ENCODE measurements at places on chromosomes 13 and 19. TPM values are rescaled to one million over a fixed set of nuclear protein-coding genes. Genes with fewer than 3 reads are reported as not detected.

DNA sequence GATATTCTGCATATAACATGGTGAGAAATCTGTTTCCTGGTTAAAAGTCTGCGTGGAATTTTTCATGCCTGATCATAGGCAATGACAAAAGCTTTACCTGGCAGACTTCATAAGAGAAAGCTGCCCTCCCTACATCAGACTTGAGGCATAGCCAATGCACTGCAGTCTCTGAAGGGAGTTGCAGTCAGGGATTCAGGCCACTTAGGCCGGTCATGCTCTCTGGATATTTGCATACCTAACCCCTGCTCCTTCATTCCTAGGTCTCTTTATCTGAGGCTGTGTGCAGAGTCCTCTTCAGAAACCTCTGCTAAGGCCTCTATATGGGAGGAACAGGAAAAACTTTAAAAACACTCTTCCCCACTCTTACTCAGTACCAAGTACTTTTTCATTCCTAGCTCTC is 287.4 kb downstream of the PCDH17 start:
- DNase-seq, result no peak

DNA sequence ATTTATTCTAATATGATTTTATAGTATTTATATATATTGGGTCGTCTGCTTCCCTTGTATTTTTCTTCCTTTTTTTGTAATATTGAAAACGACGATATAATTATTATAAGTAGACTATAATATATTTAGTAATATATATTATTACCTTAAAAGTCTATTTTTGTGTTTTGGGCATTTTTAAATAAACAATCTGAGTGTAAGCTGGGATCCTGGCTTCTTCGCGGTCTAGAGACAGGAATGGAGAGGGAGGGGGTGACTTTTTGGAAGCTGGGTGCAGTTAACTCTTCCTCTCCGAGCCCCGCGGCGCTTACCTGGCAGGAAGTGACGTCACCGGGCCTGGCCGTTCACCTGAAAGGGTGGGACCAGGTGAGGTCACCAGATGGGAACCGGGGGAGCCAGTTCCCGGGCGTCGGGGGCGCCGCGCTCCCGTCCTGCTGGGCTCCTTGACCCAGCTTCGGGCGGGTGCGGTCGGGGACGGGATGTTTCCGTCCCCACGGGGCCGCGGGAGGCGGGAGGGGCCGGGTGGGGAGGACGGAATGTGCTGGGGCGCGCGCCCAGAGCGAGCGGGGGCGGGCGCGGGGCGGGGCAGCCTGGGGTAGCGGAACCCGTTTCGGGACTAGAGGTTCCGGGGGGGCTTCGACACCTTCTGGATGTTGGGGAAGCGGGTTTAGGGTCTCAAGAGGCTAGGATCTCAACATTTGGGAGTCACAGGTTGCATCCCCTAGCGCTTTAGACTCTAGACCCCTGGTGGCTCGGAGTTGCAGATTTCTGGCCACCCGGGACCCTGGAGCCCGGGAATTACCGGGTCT is 2.8 kb downstream of the ZFP36 start:
- DNase-seq, result no peak

DNA sequence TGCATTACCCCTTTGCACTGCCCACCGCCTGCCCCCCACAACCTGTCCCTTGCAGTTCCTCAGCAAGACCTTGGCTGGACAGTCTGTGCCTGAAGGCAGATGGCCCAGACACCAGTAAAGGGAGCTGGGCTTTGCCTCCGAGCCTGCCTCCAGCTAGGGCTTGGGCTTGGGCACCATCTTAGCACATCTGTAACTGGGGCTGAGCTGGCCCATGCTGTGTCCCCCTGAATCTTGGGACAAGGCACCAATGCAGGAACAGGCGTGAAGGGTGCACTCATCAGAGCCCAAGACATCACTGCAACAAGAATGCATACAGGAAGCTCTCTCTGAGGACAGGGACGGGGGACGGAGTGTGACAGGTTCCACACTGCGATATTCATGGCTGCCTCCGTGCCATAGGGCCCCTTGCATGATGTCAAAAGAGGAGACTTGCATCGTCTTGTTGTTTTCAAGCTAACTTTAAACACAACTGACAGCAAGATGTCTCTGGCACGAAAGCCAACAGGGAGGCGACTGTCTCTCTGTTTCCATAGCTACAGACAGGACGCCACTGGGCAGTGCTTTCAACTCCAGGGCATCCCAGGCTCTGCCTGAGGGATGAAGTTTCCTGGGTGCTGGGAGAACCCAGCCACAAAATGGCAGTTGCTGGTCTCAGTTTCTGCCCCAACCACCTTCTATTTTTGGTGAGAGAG is 8.7 kb upstream of the CHST8 start:
- DNase-seq, result no peak

- DNase-seq, result no peak
Measured at GRCh38 chr19:13366529-13367143, 139.6 kb downstream of the CACNA1A start.

- DNase-seq, result no peak
Measured at GRCh38 chr13:52975161-52975560, 53.5 kb upstream of the OLFM4 start.

DNA sequence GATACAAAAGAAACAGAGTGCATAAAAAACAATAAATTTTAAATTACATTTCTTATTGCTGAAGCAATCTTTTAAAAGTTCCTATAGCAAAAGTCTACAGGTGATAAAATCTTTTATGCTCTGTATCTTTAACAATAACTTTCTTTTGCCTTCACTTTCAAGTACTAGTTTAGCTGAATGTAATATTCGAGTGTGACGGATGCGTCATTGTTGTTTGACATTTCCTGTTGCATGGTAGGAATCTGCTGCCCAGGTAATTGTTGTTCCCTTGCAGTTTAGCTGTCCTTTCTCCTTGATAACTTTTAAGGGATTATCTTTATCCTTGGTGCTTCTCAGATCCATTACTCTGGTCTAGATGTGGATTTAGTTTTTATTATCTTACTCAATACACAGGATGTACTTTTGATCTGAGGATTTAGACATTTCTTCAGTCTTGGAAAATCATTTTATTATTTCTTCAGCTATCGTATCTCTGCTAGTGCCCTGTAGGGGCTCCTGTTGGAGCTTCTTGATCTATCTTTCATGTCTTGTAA is 2.1 kb upstream of the CPB2 start:
- DNase-seq, result no peak

GRCh38 chr13:24233351-24233901 is 72.9 kb downstream of the SPATA13 start:
- no peak for DNase-seq

DNA sequence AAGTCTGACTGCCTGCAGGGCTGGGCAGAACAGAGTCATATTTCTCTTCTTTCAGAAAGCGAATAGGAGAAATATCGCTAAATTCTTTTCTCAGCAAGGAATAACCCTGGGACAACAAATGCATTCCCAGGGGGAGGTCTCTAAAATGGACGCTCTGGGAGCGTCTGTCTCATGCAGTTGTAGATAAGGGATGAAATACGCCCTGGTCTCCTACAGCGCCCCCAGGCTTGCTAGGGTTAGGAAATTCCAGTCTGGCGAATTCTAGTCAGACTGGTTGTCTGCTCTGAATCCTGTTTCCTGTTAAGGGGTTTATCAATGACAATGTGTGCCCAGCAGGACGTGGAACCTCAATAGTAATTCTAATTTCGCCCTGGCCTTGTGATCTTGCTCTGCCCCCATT is 1214.1 kb downstream of the DIAPH3 start:
- DNase-seq, result no peak

GRCh38 chr13:21326155-21327031 is 132.7 kb downstream of the ZDHHC20 start:
- no peak for DNase-seq

DNA sequence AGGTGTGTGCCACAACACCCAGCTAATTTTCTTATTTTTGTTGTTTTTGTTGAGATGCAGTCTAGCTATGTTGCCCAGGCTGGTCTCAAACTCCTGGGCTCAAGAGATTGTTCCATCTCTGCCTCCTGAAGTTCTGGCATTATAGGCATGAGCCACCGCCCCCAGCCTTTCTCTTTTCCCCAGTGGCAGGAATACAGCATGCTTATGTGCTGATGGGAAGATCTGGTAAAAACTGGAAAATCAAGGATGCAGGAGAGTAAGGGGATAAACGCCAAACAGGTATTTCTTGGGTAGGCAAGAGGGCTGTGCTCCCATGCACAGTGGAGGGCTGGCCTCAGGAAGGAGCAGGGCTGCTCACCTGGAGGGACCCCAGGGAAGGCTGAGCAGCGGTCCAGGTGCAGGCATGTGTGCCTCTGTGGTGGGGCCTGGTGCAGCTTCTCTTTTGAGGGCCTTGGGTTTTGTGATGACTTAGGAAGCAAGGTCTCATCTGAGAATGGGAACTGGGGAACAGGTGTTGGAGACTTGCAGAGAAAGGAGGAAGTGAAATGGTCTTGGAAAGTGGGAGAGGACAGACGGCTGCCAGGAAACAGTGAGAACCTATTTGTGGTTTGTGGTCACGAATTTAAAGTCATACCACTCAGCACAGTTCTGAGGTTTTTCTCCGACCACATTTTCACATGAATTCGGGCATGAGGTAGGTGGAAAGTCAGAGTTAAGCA is 106.5 kb downstream of the TEX26 start:
- DNase-seq, result no peak

- peak; percentile 73 for DNase-seq
Measured at GRCh38 chr13:97141564-97142005, 80.5 kb upstream of the MBNL2 start.

DNA sequence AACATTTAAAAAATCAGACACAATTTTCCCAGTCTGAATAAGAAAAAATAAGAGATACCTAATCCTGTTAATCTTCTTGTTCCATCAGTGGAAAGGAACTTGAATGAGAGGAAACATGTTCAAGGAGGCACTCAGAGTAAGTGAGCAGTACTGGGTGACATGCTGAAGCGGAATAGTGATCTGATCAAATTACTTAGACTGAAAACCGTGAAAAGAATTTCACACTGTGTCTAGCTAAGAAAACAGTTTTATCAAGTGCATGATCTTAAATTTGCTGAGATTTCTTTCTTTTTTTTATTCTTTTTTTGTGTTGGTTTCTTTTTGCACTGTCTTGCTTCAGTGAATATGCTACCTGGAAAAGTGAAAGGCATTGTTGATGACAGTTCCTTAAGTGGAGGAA is 249.5 kb upstream of the SLC10A2 start:
- DNase-seq, result no peak

- no peak for DNase-seq
Measured at GRCh38 chr19:15779756-15780476, 7.5 kb upstream of the OR10H5 start.

GRCh38 chr19:45547965-45548609 is 36.5 kb downstream of the OPA3 start:
- DNase-seq, result no peak

DNA sequence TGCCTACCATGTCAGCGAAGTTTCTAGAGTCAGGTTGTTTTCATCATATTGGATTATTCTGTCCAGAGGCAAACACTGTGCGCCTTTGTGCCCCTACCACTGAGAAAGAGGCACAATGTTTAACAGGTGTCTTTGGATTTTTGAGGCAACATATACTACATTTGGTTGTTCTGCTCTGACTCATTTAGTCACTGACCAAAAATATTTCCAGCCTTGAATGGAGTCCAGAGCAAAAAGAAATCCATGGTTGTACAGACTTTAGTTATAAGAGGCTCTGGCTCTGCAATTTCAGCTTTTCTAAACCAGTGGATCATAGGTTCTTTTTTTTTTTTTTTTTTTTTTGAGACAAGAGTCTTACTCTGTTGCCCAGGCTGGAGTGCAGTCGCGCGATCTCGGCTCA is 35.7 kb downstream of the LACC1 start:
- DNase-seq, result no peak

GRCh38 chr19:1354970-1355567 is 28.6 kb upstream of the NDUFS7 start:
- DNase-seq, result no peak

GRCh38 chr19:4693471-4694121 is 23.5 kb upstream of the MYDGF start:
- no peak for DNase-seq

DNA sequence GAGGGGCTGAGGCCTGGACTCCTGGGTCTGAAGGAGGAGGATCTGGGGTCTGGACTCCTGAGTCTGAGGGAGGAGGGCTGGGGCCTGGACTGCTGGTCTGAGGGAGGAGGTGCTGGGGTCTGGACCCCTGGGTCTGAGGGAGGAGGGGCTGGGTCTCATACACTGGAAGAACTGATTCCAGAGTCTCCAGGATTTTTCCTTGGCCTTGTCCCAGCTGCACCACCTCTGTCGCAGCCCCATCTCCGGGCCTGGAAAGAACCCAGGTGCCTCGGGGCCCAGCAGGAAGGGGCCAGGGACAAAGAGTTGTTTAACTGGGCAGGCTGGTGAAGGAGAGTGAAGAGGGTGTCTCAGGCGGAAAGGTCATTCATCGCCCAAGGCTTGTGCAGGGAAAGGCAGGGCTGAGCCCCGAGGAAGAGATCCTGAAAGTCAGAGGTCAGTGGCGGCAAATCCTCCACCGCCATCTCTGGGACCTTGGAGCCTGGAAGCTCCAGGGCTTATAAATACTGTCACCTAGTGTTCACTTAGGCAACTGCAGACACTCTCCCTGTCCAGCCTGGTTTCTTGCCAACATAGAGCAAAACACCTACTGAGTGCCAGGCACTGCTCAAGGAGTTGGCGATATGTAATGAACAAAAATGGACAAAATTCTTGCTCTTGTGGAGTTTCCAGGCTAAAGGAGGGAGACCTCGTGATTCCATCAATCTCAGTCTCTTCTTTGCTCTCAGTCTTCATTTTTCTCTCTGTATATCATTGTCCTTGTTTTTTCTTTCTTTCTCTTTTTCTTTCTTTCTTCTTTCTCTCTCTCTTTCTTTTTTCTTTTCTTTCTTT is 4.4 kb upstream of the KCNN4 start:
- DNase-seq, result no peak

- DNase-seq, result no peak
Measured at GRCh38 chr13:44259045-44260027, 114.3 kb upstream of the SERP2 start.

- no peak for DNase-seq
Measured at GRCh38 chr19:17127671-17128070, 52.1 kb downstream of the MYO9B start.

GRCh38 chr19:32599736-32600157 is 18.8 kb downstream of the PDCD5 start:
- DNase-seq, result peak; percentile 22

- DNase-seq, result no peak
Measured at GRCh38 chr13:67106502-67107057, 123.6 kb downstream of the PCDH9 start.

DNA sequence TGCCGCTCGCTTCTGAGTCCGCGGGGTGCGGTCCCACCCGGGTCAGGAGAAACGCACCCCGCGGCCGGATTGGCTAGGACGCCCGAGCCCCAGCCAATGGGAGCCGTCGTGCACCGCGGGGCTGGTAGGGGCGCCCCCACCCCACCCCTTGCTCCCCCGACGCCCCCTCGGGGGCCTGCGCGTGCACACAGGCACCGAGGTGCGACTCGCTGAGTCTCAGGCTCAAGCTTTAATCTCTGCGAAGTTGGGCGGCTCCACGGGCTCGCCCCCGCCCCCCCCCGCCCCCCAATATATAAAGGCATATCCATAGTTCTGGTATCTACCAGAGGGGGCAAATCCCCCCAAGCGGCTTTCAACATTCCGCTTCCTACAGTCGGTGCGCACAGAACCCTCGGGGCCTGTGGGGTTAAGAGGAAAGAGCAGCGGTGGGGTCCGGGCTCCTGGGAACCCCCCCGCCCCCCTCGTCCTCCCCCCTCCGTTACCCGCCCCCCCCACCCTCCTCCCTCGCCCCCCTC is at the start of gene COX6B2:
COX6B2 (minus strand) TSS at position 22 of the 515 bp plus-strand sequence. CDS start 198 bp downstream, outside the sequence.
- DNase-seq, result no peak

Gene FXYD1
- not detected for total RNA-seq

Gene SLC15A1
- total RNA-seq, result 1.2 TPM

Gene ZNF540
- total RNA-seq, result 0.22 TPM

Gene PCDH9
- 0.40 TPM for total RNA-seq

Gene CCL25
- not detected for total RNA-seq

Gene GARIN5A
- 0.69 TPM for total RNA-seq

Gene STOML3
- total RNA-seq, result not detected

Gene CBY2
- not detected for total RNA-seq

Gene KBTBD7
- total RNA-seq, result 1.4 TPM

Gene PTPRH
- total RNA-seq, result 1.1 TPM

Gene ZNF729
- total RNA-seq, result 0.14 TPM

Gene ZNF528
- total RNA-seq, result 10.6 TPM

Data from epithelial cell of proximal tubule (primary cell).